CD4-positive, alpha-beta T cell treated with Interleukin-2 at 100 ng/mL for 4 hours (primary cell): ENCODE measurements at places on chromosomes 1 and 21.

- DNase-seq: no peak
Observed at GRCh38 chr1:192732787-192733186, 76.1 kb upstream of the RGS2 start.

DNA sequence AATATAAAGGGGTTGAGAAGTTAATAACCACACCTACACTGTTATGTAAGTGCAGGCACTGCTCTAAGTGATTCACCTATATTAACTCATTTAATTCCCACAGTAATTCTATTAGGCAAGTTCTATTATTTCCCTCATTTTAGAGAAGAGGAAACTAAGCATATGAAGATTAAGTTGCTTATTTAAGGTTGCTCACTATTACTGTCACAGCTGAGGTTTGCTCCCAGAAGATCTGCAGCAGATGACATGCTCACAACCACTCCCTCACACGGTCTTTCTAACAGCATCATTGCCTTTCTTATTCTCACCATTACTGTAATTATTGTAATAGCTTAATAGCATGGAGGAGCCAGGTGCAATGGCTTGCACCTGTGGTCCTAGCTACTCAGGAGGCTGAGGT, 196.4 kb upstream of the GREM2 start:
- no peak for DNase-seq

DNA sequence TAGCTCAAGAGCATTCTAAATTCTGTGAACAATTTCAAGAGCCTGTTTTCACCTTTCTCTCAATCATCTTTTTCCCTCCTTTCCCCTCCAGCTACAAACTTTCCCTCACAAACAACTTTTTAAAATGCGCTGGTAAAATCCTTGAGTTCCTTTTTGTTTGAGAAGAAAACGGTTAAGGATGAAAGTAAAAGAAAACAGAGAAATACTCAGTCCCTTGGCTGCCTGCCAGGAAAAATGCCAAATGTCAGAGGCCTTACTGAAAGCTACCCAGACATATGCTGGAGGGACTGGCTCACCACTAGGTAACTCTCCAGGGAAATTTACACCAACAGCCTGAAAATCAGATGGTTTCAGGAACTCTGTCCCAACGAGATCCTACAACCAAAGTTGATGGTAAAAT, 11.0 kb upstream of the SERBP1 start:
- no peak for DNase-seq

GRCh38 chr1:155648207-155649147, 38.5 kb downstream of the MSTO1 start:
- DNase-seq: no peak

- DNase-seq: no peak
Observed at GRCh38 chr1:150182247-150182646, 32.5 kb downstream of the PLEKHO1 start.

GRCh38 chr1:25037174-25038074, 107.3 kb upstream of the RUNX3 start:
- DNase-seq: peak; percentile 71

DNA sequence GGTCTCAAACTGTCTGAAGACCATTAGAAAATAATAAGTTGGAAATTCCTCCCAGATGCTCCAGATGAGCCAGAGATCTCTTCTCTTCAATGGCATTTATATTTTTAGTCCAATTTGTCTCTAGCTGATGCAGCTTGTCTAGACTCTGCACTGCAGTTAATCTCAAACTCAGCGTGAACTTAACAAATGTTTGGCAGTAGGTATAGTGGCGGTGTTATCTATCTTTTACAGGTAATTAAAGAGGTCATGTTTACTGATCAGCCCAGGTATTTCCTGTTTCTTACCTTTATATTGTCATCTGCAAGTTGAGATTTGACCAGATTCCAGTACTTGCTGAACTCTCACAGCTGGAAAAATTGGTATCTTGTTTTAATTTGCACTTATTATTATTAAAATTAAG, 1024.5 kb upstream of the ADGRL2 start:
- DNase-seq: no peak

DNA sequence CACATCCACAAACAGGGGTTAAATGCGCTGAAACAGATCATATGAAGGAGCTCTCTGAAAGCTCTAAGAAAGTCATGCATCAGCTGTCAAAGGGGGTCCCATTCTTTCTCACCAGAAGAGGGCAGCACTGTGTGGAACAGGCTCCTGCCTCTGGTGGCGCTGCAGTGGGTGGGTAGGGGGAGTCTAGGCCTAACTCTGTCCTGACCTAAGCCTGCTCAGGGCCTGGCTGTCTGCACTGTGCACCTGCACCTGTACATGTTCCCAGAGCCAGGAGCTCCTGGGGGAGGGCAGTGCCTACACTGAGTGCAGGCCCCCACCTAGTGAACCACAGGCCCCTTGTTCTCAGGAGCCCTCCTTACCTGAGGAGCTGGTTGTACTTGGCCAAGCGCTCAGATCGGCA, 16.0 kb downstream of the ENO1 start:
- DNase-seq: peak; percentile 64

- no peak for DNase-seq
Observed at GRCh38 chr1:84479998-84480397, 932 bp downstream of the RPF1 start.

- DNase-seq: no peak
Observed at GRCh38 chr1:18398791-18399530, 81.8 kb upstream of the KLHDC7A start.

GRCh38 chr1:223479261-223479660, 86.0 kb downstream of the CCDC185 start:
- no peak for DNase-seq

DNA sequence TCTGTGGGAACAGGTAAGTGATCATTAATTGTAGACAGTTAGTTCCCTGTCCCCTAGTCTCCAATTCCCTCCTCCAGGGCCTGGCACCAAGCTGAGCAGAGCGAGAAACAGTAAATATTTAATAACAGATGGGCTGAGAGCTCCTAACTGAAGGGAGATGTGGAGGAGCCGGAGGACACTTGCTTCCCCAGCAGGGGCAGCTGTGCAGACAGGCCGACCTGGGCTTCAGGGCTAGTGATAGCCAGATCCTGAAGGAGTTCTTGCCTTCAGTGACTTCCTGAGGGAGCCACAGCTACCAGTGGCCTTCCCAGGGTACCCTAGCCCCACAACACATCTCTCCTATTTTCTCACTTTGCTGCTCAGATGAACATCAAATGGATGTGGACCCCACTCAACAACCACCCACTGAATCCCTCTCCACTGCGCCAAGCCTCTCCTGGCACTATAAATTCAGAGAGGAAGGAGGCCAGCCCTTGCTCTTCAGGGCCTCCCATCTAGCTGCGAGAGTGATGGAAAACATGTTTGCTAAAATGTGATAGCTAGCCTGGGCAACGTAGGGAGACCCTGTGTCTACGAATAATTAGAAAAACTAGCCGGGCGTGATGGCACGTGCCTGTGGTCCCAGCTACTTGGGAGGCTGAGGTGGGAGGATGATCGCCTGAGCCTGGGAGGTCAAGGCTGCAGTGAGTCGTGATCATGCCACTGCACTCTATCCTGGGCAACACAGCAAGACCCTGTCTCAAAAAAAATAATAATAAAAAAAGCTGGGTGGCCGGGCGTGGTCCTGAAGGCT, 26.9 kb upstream of the SYNC start:
- no peak for DNase-seq
